ENCODE measurements at places on chromosomes 12 and 14. TPM values are rescaled to one million over a fixed set of nuclear protein-coding genes. Genes with fewer than 3 reads are reported as not detected.

DNA sequence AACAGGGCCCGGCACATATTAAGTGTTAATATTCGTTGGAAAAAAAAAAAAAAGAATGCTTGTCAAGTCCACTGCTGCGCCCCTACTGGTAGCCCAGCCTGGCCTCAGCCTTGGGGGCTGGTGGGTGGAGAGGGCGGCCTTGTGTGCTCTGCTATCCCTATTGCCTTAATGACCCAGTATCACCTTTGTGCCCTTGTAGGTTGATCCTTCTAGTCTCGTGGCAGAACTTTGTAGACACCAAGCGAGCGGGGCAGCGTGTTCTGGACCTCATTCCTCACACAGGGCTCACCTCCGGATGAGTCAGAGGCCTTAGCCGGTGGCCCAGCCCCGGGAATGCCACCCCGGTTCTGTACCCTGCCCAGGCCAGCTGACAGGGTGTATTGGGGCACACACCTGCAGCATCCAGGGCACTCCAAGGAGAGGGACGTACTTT is 1.8 kb upstream of the RCOR1 start:
- peak overlapping the region; percentile 94 for H3K4me3 ChIP-seq
- H3K27me3 ChIP-seq = no peaks in the 10 kb centered on the region
- DNase-seq = peak; percentile 73

- no peaks in the 10 kb centered on the region for H3K36me3 ChIP-seq
- H3K4me3 ChIP-seq = no peak overlapping the region
- no peaks in the 10 kb centered on the region for H3K4me1 ChIP-seq
- H3K27me3 ChIP-seq = peaks cover 16% of the 10 kb centered on the region
- H3K27ac ChIP-seq = no peak overlapping the region
These were observed 71.8 kb downstream of the KIF26A start for GRCh38 chr14:104209985-104210816.

DNA sequence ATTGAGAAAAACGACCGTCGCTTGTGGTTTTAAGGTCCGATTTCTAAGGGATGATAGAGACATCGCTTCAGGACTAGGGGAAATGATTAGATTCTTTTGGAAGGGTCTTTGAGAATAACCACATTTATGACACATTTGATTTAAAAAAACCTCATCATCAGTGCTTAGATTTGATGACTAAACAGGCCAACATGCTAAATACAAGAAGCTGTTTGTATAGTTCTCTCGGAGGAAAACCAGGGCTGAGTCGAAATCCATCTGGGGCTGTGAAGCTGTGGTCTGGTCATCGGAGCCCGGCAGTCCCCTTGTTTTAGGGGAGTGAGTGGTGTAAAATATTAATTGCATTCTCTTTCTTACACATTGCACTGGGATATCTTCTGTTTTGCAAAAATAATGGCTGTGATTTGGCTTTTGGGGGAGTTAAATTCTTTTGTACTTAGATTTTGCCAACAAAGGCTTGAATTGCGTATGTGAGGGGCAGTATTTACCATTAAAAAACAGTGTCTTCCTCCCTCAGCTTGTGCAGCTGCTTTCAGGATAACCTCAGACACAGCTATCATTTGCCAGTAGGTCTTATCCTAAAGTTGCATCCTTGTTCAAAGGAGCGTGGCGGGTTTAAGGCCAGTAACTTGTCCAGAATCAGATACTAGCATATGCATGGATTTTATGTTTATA is 550 bp downstream of the GNG2 start:
- H3K27me3 ChIP-seq = no peaks in the 10 kb centered on the region
- H3K4me1 ChIP-seq = peaks cover 28% of the 10 kb centered on the region
- peak overlapping the region; percentile 75 for H3K4me3 ChIP-seq

Gene MYF6
- total RNA-seq = not detected

- DNase-seq = peak; percentile 66
- H3K27ac ChIP-seq = no peak overlapping the region
- no peaks in the 10 kb centered on the region for H3K4me1 ChIP-seq
- peaks cover 35% of the 10 kb centered on the region for H3K27me3 ChIP-seq
- H3K36me3 ChIP-seq = no peaks in the 10 kb centered on the region
- no peak overlapping the region for H3K4me3 ChIP-seq
These were observed 29.0 kb downstream of the SERPINA11 start for GRCh38 chr14:94423453-94424056.

Gene FOXN4
- not detected for total RNA-seq

GRCh38 chr12:31597066-31597465 is 6.1 kb upstream of the DENND5B start:
- no peaks in the 10 kb centered on the region for H3K4me1 ChIP-seq
- no peaks in the 10 kb centered on the region for H3K36me3 ChIP-seq
- H3K27me3 ChIP-seq = no peaks in the 10 kb centered on the region
- no peak overlapping the region for H3K4me3 ChIP-seq
- no peak overlapping the region for H3K27ac ChIP-seq
- DNase-seq = no peak

GRCh38 chr12:132603240-132604150 is 6.9 kb downstream of the LRCOL1 start:
- no peaks in the 10 kb centered on the region for H3K36me3 ChIP-seq
- H3K27ac ChIP-seq = no peak overlapping the region
- H3K27me3 ChIP-seq = peaks cover 23% of the 10 kb centered on the region
- DNase-seq = no peak
- H3K4me1 ChIP-seq = peaks cover 9% of the 10 kb centered on the region

Gene TSPAN11
- total RNA-seq = not detected

DNA sequence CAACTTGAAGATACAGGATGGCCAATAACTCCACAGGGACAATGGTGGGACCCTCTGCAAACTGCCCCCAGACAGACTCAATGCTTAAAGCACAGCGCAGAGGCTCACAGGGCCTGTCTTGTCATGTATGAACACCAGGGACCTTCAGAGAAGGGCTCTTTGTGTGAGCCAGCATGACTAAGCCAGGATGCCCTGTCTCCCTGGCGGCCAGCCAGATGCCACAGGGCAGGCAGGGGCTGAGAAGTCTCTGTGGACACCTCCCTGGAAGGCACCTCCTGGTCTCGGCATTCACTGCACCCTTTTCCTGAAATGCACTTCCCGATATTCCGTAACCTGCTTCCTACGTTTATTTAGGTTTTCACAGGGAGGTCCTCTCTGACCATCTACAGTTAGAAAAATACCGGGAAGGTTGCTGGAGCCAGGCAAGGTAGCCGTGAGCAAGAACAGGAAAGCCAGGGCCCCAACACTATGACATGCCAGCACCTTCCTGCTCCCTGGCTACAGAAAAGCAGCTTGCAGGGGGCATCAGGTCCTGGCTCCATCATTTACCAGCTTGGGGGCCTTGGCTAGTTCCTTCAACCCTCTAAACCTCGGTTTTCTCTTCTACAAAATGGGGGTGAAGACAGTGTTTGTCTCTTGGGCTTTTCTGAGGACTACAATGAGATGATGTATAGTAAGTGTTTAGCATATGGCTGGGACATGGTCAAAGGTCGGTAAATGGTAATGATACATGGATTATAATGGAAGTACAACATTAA is 65.0 kb downstream of the PITPNM2 start:
- peak; percentile 96 for DNase-seq
- H3K27me3 ChIP-seq = no peaks in the 10 kb centered on the region
- H3K36me3 ChIP-seq = no peaks in the 10 kb centered on the region
- peaks cover 40% of the 10 kb centered on the region for H3K4me1 ChIP-seq
- peak overlapping the region; percentile 64 for H3K27ac ChIP-seq
- no peak overlapping the region for H3K4me3 ChIP-seq

- no peaks in the 10 kb centered on the region for H3K36me3 ChIP-seq
- H3K4me1 ChIP-seq = peaks cover 27% of the 10 kb centered on the region
- peak; percentile 82 for DNase-seq
- no peaks in the 10 kb centered on the region for H3K27me3 ChIP-seq
- no peak overlapping the region for H3K4me3 ChIP-seq
- peak overlapping the region; percentile 54 for H3K27ac ChIP-seq
These were observed 277.9 kb downstream of the IPO8 start for GRCh38 chr12:30417697-30418231.

GRCh38 chr12:107404981-107405380 is 280.6 kb upstream of the PWP1 start:
- peak; percentile 74 for DNase-seq
- H3K4me3 ChIP-seq = no peak overlapping the region
- no peaks in the 10 kb centered on the region for H3K36me3 ChIP-seq
- no peaks in the 10 kb centered on the region for H3K27me3 ChIP-seq
- H3K4me1 ChIP-seq = no peaks in the 10 kb centered on the region

DNA sequence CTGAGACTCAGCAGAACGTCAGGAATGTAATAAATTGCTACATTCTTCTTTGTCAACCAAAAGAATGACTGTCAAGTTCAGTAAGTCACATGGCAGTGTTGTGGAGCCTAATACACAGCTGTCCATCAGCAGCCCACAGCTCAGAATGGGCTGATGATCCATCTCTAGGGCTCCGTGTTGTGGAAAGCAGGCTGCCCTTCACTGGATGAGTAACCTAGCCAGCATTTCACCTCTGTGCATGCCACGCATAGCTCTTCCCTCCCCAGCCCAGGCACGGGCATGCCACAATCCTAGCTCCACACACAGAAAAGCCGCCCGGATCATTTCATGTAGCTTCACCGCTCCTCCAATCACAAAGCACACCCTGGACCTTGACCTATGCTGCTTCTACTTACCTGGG is 878.0 kb upstream of the TMEM132C start:
- H3K27me3 ChIP-seq = peaks cover 5% of the 10 kb centered on the region
- DNase-seq = peak; percentile 65
- no peaks in the 10 kb centered on the region for H3K36me3 ChIP-seq

GRCh38 chr14:90266441-90267154 is 10.2 kb downstream of the PSMC1 start:
- no peak overlapping the region for H3K27ac ChIP-seq
- H3K36me3 ChIP-seq = peaks cover 74% of the 10 kb centered on the region
- H3K4me1 ChIP-seq = no peaks in the 10 kb centered on the region

DNA sequence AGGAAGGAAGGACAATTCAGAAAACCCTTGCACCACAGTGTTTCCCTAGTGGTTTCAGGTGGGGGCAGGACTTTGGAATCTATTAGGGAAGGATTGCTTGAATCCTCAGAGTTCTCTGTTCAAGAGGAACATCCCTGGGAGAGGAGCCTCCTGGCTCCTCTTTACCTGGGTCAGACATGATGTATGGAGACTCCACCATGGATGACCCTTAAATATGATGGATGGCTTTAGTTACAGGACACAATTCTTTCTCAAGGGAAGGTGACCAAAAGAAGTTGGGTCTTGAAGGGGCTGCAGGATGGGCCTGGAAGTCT is 396.6 kb downstream of the NRXN3 start:
- no peak overlapping the region for H3K4me3 ChIP-seq
- H3K36me3 ChIP-seq = no peaks in the 10 kb centered on the region
- H3K27me3 ChIP-seq = no peaks in the 10 kb centered on the region
- no peaks in the 10 kb centered on the region for H3K4me1 ChIP-seq

DNA sequence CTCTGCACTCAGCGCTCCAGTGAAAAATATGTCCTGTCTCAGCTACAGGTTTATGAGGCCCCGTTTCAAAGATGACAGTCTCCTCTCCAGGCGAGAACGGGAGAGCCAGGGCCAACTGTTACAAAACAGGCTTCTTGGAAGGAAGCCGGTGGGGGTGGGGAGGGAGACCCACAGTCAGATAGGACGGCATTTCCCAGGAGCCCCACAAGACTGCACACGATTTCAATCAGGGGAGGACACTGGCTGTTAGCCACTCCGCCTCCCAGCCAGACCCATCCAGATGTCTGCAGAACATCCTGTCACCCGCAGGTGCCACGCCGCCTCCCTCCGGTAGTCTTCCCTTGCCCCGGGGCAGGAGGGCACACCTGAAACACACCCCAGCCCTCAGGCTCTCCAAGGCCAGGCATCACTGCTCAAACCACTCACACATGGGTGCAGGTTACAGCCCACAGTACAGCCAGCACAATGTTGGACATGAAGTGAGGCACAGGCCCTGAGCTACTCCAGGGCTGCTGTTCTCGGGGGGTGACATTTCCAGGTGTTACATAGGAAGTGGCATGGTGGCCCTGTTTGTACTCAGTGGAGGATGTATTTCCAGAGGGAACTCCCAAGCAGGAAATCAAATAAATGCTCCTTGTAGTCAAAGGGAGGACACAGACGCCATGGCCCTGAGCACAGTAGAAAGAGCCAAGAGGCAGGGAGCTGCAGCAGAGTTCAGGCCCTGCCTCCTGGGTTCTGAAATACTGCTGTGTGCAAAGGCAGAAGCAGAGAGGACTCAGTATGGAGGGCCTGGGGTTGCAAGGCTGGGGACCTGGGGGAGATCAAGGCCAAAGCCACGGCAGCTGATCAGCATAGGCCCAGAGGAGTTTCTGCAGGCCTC is 138.1 kb downstream of the BCL11B start:
- peaks cover 84% of the 10 kb centered on the region for H3K27me3 ChIP-seq
- no peak overlapping the region for H3K27ac ChIP-seq
- H3K4me3 ChIP-seq = no peak overlapping the region
- no peaks in the 10 kb centered on the region for H3K36me3 ChIP-seq
- H3K4me1 ChIP-seq = no peaks in the 10 kb centered on the region

Gene FITM1
- not detected for total RNA-seq

Gene CNTN1
- total RNA-seq = not detected

GRCh38 chr12:77325511-77326236 is 260.3 kb upstream of the E2F7 start:
- no peaks in the 10 kb centered on the region for H3K36me3 ChIP-seq
- H3K4me1 ChIP-seq = peaks cover 4% of the 10 kb centered on the region
- peaks cover 42% of the 10 kb centered on the region for H3K27me3 ChIP-seq
- DNase-seq = no peak
- H3K4me3 ChIP-seq = peak overlapping the region; percentile 78

Gene GLIPR1L2
- total RNA-seq = not detected
